GM04504 (cell line): ENCODE measurements at places on chromosomes 5 and 9.

DNA sequence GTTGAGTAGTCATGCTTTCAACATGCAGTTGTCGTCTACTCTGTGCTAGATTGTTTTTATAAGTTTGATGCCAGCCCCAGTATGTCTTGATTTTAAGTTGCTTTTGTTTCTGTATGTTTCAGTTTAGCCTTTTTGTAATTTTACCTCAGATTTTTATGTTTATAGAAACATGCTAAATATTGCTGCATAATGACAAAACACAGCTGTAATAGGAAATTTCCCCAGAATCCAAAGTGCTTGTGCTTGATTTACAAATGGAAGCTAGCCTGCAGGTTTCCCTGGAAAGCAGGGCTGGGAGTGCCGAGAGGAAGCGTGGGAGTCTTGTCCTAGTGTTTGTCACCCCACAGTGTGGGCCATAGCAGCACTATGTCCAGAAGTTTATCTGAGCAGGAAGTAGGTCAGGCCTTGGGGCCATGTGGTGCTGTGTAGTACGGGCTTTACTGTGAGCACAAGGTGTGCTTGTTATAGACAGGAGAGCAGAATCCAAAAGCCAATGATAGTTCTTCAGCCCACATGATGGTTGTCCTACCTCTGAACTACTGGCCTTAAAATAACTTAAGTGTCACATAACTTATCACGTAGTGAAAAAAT lies 100.0 kb upstream of the NREP start:
- no peak for DNase-seq

DNA sequence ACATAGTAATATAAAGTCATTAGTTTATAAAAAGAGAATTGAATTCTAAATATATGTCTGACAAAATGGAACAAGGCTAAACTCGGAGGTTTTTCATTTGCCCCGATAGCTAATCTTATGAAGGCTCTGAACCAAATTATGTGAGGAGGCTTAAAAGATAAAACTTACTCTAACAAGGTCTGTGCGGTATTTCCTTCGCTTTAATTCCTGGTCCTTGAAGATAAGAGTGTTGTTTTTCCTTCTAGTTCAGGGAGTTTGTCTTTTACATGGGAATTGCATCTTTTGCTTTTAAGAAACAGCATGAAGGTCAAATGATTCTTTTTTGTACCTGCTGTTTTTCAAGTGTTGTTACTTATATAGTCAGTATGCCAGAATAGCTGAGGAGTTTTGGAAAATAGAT lies 68.2 kb downstream of the UBE2QL1 start:
- no peak for DNase-seq

- no peak for DNase-seq
Measured at GRCh38 chr9:125759764-125760129, 12.6 kb downstream of the PBX3 start.

DNA sequence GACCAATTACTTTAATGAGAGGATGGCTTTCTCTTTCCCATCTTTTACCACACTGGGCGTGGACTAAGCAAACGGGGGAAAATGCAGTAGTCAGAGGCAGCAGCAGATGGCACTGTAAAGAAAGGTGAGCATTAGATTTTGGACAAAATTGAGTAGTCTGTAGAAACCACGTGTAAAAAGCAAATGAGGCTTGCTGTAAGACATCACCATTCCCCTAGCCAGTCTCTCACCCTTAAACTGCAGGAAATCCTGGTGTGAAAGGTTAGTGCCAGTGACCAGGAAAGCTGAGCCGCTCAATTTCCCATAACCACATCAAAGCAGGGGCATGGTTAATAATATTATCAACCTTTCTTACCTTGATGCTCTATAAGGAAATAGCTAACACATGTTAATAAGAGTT lies 31.8 kb downstream of the SPATA31C2 start:
- DNase-seq = peak; percentile 16

- DNase-seq = no peak
Measured at GRCh38 chr9:85522459-85523092, 219.2 kb downstream of the AGTPBP1 start.

DNA sequence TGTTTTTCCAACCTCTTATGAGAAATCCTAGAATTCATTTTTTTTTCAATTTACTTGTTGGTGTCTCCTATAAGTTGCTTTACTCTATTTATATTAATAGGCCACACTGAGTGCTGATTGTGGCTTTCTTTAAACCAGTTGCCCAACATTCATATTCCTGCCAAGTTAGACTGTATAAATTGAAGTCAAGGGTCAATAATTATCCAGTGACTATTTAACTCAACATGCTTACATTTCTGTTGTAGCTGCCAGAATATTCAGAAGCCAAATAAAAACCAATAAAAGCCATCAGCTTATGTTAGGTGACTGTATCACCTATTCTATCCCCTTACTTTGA lies 169.0 kb downstream of the PTPRD start:
- no peak for DNase-seq

- no peak for DNase-seq
Measured at GRCh38 chr5:116176121-116176520, 91.3 kb downstream of the COMMD10 start.
